K562 (cell line): ENCODE measurements at places on chromosomes 1 and 21.

- no peak for DNase-seq
Measured at GRCh38 chr1:61313906-61314422, 231.6 kb downstream of the NFIA start.

- no peak for DNase-seq
Measured at GRCh38 chr1:7519861-7520395, 251.2 kb upstream of the VAMP3 start.

DNA sequence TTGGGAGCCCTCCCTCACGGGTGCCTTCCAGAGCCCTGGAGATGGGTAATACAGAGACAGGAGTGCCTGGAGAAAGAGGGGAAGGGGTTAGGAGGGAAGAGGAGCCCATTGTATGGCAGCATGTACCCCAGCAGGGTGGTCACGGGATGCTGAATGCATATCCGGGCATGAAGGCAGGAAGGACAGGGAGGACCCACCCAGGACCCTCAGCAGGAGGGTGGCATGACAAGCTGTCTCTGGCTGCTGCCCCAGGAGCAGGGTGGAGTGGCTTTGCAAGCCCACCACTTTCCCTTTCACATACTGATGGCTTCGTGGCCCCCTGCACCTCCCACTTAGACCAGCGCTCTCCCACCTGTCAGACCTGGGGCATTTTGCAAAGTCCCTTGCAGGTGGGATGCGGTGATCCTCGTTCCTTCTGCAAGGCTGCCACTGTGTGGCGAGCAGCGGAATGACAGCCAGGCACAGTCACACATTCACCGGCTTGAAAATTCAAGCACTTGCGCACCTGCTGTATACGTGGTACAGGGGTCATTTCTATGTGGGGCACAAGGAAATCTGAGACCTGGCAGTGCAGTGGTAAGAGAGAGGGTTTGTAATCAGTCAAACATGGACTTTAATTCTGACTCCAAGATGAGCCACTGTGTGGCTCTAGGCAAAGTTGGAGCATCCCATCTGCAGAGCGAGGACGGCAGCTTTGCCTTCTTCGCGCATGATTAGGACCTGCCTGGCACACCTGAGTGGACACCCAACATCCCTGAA, 53.2 kb upstream of the TMEM51 start:
- DNase-seq: peak; percentile 73

DNA sequence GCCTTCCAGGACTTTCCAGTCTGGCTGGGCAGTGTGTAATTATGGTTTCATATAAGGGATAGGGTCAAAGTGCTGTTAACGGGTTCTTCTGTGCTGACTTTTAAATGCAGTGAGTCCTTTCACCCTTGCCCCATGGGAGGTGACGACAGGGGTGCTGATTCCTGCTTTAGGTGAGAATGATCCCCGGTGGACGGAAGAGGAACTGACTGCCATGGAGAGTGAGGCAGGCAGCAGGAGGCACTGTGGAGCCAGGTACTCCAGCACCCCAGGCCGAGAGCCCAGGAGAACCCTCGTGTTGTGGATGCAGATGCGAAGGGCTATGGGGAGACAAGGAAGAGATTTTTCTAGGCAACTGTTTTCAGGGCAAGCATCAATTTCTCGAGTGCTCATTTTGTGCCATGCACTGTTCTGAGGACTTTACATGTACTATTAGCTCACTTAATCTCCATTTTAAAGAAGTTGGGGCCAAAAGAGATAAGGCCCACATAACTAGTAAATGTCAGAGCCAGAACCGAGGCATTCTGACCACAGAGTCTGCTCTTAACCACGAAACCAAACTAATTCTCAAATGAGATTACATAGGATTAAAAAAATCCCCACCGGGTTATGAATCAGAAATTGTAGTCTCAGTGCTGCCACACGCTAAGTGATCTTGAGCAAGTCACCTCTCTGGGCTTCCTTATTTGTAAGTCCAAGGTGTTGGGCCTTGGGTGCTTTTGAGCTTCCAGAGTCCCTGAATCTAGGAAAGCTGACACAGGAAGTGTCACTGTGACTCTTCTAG, 28.2 kb downstream of the STPG1 start:
- DNase-seq: peak; percentile 44

DNA sequence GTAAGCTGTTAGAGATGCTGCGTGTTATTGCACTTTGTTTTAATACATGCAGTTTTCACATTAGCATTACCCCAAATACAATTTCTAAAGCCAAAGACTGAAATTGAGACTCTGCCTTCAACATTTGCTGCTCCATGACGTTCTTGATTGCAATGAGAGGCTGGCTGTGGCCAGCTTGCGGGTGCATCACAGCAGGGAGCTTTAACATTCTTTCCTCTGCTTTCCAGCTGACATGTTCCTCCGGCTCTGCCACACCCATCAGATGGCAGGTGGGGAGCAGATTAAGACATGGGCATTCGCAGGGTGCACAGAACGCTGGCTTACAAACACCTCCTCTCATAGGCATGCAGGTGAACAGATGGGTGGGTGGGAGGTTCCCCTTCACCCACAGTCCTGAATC, 314.1 kb downstream of the DISC1 start:
- DNase-seq: no peak

DNA sequence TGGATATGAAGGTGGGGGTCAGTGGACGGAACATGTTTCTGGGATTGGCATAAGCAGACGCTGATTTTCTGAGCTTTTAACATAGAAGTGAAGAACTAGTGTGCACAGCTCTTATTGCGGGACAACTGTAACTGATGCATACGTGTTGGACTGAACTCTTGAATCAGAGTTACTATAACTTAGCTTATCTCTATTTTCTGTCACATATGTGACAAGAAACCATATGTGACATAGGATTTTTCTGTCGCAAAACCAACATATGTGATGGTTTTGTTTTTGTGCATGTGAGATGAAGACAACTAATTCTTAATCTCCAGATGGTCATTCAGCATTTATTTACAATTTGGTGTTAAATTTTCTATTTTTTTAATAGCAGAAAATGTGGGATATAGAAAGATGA, 249.9 kb downstream of the GREM2 start:
- DNase-seq: no peak

- no peak for DNase-seq
Measured at GRCh38 chr1:177780096-177780700, 189.7 kb downstream of the SEC16B start.

DNA sequence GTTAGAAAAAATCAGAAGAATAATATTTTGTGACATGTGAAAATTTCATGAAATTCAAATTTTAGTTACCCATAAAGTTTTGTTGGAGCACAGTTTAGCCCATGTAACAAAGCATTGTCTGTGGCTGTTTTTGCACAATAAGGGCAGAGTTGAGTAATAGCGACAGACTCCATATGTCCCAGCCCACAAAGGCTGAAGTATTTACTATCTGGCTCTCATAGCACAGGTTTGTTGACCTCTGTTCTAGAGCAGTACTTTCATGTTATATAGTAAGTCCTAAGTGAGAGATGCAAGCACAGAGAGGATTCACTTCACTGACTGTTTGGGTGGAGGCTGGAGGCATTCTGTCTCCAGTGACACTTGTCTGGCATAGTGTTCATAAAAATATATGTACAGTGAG, 6.8 kb downstream of the LAMC1 start:
- no peak for DNase-seq

GRCh38 chr1:156987715-156988114, 57.8 kb downstream of the ARHGEF11 start:
- no peak for DNase-seq
